ENCODE measurements at places on chromosomes 2 and 18.

GRCh38 chr2:54669677-54670484 is 53.6 kb upstream of the EML6 start:
- DNase-seq: no peak

GRCh38 chr2:105915005-105915558 is 170.4 kb downstream of the NCK2 start:
- no peak for DNase-seq

- no peak for DNase-seq
These were observed 31.8 kb downstream of the BCL11A start for GRCh38 chr2:60521626-60522025.

- no peak for DNase-seq
These were observed 296.6 kb upstream of the CRIM1 start for GRCh38 chr2:36058953-36059352.

GRCh38 chr2:60498127-60498815 is 55.2 kb downstream of the BCL11A start:
- DNase-seq: no peak
